ENCODE measurements at places on chromosomes 13 and 19.

DNA sequence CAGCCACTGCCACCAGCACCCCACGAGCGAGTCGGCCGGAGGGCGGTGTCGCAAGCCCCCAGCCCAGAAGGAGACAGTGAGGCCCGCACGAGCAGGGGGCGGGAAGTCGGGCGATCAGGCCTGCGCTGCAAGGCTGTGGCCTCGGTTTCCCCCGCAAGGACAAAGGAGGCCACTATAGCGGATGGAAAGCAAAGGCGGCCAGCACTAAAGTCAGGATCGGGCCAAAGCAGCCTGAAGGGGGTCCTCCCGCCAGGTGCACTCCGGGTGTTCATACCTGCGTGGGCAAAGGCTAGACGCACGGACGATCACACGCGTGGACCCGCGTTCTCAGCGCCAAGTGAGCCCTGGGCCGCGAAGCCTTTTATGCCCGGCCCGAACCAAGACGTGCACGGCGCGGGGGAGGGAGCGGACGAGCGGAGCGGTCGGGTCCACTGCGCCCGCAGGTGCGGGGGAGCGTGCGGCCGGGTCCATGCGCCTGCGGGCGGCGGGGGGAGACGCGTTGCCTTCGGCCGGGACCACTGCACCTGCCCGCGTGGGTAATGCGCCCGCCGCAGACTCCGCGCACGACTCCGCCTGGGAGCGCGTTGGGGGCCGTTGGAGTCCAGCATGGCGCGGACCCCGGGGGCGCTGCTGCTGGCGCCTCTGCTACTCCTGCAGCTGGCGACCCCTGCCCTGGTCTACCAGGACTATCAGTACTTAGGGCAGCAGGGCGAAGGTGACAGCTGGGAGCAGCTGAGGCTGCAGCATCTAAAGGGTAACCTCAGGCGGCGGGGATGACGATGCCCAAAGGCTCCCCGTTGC lies at the start of the genes PRDX2 and THSD8:
TSS of gene PRDX2 (minus strand) at position 335 of the 801 bp plus-strand sequence. CDS start 539 bp downstream, outside the sequence.
TSS of gene THSD8 (plus strand) at position 604 of the 801 bp plus-strand sequence. CDS start at position 607, 3 bp downstream.
- DNase-seq = no peak

DNA sequence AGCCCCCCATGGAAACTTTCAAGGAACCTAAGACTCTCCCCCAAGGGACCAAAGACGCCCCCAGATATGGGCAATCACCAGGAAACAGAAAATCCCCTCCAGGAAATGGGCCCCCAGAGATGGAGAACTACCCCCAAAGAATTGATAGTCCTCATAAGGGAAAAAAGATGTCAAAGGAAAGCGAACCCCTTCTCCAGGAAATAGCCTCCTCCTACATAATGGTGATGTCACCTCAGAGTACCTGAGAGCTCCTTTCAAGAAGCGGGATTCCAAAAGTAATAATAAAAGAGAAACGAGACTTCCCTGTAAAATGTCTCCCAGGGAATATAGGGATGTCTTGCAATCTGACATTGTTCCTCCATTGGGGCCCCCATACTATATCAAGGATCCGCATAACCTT lies 1.1 kb downstream of the CDKN2D start:
- no peak for DNase-seq

DNA sequence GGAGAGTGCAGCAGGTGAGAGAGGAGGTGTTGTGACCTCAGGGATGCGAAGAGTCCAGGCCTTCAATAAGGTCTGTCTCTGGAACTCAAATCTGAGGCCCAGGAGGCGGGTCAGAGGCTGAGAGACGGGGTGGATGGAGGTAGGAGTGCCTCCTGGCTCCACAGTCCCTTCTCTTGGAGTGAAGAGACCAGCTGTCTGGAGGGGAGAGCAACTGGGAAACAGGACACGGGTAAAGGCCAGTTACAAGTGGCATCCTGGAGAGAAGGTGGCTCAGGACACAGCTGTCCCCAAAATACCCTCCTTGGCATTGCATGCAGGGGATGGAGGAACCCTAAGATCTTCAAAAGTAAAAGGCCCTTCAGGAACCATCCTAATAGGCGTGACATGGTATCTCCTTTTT lies 19.2 kb downstream of the PDE4A start:
- no peak for DNase-seq

- DNase-seq = no peak
These were observed 7.4 kb downstream of the C19orf25 start for GRCh38 chr19:1471515-1472160.

- DNase-seq = no peak
These were observed 14.5 kb downstream of the KLK4 start for GRCh38 chr19:50896591-50897190.

DNA sequence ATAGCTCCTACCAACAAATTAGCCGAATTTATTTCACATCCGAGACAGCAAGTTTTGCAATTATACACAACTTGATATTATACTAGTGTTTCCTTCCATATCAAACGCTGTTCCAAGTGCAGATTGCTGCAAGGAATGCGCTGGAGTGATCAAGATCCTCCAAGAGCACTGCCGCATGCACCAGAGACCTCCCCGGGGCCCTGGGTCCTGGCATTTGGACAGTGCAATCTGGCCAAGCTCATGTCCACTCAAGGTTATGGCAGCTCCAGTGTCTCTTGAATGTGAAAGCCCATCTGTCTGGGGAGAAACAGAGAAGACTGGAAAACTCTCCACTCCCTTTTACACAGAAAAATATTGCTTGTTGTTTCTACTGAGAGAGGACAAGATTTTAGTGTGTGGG lies 111.9 kb downstream of the HSPH1 start:
- no peak for DNase-seq

- no peak for DNase-seq
These were observed 9.2 kb downstream of the CCDC8 start for GRCh38 chr19:46404055-46404752.

DNA sequence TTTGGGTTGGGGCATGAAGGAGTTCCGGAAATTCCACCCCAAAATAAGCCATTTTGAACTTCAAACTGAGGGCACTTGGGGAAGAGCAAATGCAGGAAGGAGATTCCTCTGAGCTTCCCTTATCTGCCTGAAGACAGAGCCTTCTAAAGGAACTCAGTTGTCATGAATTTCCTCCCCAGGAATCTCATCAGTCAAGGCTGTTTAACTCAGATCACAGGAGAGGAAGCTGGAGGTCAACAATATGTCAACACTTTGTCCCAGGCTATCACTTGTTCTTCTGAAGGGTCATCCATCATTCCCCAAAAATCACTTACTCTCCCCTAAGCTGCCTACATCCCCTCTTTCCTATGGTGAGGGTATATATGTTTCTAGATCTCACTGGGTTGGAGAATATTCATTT lies 26.0 kb upstream of the CHST8 start:
- no peak for DNase-seq

- DNase-seq = no peak
These were observed 13.4 kb downstream of the SERP2 start for GRCh38 chr13:44386913-44387556.

DNA sequence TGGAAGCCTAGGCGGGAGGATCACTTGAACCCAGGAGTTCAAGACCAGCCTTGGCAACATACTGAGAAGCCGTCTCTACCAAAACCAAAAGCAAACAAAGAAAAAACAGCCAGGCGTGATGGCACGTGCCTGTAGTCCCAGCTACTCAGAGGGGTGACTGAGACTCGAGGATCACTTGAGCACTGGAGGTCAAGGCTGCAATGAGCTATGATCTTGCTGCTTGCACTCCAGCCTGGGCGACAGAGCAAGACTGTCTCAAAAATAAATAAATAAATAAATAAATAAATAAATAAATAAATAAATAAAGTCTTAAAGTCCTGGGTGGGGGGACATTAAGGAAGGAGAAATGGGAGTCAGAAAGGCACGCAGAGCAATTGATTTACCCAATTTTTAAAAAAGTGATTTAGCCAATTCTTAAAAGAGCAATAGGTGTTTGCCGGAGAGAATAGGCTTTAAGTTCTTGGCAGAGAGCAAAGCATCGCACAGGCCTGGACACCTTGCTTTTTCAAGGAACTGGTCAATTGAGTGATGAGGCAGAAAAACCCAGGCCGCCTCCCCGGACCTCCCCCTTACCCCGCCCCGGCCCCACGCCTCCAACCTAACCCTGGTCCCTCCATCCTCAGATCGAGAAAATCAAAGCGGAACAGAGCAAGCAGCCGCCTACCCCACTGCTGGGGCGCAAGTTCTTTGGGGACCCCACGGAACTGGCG lies 9.5 kb upstream of the SHKBP1 start:
- no peak for DNase-seq

DNA sequence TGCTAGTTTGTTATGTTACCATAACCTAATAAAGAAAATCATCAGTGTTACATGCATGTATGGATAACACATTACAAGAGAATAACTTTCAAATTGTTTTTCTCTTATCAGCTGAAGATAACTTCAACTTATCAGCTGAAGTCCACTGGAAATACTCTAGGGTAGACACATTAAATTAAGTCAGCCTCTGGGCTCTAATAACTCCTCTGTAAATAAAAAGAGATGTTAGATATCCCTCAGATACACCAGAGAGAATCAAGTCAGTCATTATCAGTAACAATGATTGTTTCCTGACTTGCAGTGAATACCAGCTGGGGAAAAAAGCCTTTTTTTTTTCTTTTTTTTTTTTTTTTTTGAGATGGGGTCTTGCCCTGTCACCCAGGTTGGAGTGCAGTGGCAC lies 1.6 kb upstream of the KBTBD7 start:
- DNase-seq = no peak

GRCh38 chr19:51632126-51632525 lies 1.9 kb upstream of the SIGLEC5 start:
- DNase-seq = no peak

GRCh38 chr19:18476507-18477041 lies 38.6 kb upstream of the ISYNA1 start:
- DNase-seq = no peak

- DNase-seq = no peak
These were observed 33.2 kb upstream of the PEPD start for GRCh38 chr19:33554821-33555220.

DNA sequence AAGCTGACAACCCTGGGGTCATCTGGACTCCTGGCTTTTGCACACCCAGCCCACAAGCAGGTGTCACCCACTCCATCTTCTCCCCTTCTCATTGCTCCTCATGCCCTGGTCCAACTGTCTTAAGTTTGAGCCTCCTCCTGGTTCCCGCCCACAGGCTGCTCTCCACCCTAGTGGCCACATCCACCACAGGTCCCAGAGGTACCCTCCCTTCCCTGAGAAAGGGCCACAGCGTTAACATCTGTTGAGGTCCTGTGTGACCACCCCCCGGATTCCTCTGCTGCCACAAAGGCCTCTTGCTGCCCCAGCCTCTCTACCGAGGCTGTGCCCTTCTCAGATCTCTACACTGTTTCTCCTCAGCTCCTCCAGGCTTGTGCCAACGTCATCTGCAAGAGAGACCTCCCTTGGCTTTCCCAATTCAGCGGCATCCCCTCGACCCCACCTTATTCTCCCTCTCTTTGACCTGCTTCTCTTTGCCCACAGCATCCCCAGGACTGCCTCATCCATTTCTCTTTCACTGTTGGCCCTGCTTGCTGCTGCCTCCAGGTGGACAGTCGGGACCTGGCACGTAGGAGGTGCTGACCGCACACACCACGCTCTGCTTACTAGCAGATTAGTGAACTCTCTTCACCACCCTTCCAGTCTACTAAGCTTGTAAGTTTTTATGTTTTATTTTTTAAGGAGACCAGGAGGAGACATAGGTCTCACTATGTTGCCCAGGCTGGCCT lies 33.3 kb downstream of the SUGP2 start:
- no peak for DNase-seq

GRCh38 chr19:30093966-30094755 lies 152.1 kb downstream of the URI1 start:
- DNase-seq = no peak

GRCh38 chr13:110923777-110924638 lies 9.1 kb upstream of the ANKRD10 start:
- DNase-seq = no peak

DNA sequence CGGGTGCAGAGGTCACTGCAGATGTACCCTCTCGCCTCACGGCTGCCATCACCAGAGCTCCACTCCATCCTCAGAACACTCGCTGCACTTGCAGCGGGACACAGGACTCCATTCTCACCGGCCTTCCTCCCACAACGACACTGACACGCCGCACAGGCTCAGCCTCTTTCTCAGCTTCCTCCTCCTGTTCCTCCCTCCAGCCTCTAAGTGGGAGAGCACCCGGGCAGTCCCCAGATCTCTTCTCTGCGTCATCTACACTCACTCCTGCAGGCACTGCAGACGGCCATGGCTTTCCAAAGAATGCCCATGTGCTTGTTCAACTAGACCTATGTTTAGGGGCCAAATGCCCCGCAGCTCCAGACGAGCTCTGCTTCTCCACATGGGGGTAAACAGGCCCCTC lies 14.3 kb upstream of the FKRP start:
- DNase-seq = no peak

DNA sequence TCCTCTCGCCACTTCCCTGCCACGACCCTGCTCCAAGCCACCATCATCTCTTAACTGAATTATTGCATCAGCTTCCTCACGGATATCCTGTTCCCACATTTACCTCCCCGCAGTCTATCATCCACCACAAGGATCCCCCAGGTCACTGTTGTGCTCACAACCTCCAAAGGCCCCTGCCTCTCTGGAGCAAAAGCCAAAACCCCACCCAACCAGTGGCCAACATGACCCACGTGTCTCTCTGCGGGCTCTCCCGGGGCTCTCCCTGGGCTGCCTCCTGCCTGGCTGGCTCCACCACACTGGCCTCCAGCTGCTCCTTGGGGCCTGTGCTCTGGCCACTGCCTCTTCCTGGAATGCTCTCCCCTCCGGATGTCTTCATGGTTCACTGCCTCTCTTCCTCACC lies 809.3 kb downstream of the UQCRFS1 start:
- no peak for DNase-seq

DNA sequence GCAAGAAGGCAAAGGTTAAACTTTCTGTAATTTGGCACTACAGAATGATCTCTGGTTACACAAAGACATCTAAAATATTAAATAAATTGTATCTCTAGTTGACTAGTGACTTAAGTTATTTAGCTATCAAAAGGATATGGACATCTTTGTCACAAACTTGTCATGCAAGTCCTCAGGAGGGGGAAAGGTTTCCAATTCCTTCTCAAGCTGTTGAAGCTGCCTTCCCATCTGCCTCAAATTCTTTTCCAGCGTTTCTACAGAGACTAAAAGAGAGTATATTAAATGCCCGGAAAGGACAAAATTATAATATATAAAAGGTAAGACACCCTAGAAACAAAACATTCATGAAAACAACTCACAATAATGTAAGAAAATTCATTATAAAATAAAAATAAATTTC lies 324.5 kb downstream of the DIAPH3 start:
- DNase-seq = no peak

DNA sequence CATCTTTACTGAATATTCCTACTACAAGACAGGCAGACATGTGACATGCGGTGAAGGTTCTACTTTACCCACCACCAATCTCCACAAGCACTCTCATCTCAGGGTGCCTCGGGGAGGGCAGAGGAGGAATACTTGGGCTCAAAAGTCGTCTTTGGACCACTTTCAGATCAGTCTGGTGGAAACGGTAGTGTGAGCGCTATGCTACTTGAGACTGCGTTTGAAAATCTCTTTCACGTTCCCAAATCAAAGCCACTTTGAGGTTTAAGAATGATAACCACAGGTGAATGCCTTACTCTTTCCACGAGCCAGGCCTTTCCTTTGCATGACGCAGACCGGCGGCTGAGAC lies 1.5 kb upstream of the SOX1 start:
- DNase-seq = no peak

- DNase-seq = no peak
These were observed 30.2 kb upstream of the CPB2 start for GRCh38 chr13:46134961-46135522.

GRCh38 chr13:21882766-21883165 lies 211.9 kb downstream of the FGF9 start:
- no peak for DNase-seq

GRCh38 chr13:30848332-30849027 lies 57.6 kb upstream of the MEDAG start:
- DNase-seq = no peak

Measured in stimulated activated CD8-positive, alpha-beta memory T cell treated with anti-CD3 and anti-CD28 coated beads, Interleukin-7, amount 100 ng/mL, for 1 hour (primary cell).